ENCODE measurements at places on chromosomes 3 and 15.

DNA sequence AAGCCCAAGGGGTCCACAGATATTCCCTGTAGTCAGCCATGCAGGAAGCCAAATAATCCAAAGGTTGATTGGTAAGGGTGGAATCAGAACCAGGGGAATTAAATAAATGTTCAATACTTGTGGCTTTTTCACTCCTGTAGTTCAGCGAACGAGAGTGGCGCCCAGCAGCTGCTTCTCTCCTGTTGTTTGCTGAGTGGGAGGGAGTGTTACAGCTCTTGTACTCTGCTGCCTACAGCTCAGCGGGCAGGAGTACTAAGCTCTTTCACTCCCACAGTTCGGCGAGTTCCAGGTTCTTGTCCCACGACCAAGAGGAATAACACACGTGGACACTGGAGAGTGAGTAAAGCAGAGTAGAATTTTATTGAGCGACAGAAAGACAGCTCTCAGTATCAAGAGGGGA is 105.9 kb downstream of the MOBP start:
- DNase-seq, result no peak

DNA sequence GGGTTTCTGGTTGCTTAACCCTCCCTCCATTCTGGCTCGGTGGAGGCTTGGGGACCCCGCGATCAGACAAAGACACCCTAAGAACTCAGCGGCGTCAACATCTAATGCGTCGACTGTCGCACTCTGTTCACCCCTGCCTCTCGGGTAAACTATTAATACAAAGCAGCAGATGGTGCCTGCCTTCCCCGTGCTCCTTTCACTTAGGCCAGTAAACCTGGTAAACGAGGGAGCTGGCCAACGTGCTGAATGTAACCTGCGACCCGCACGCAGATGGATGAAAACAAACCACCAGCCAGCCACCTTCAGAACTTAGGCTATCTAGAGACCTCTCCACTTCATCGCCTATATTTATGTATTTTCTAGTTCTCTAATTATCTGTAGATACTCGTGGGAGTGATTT is 848 bp upstream of the CADPS start:
- no peak for DNase-seq

DNA sequence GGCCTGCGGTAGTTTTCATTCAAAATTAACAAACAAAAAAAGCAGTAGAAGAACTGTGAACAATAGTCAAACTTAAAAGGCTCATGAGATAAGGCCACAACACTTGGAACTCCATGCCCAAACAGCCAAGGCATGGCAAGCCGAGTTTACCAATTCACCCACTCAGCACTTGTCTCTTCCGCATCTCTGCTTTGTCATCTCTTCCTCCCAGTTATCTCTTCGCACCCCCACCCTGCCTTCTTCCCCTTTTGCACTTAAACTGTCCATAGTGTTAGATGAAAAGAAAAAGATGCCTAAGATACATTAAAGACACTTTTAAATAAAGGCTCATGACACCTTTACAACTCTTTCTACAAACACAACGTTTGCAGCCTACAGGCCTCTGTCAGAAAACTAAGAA is 11.1 kb downstream of the TLE3 start:
- DNase-seq, result no peak

DNA sequence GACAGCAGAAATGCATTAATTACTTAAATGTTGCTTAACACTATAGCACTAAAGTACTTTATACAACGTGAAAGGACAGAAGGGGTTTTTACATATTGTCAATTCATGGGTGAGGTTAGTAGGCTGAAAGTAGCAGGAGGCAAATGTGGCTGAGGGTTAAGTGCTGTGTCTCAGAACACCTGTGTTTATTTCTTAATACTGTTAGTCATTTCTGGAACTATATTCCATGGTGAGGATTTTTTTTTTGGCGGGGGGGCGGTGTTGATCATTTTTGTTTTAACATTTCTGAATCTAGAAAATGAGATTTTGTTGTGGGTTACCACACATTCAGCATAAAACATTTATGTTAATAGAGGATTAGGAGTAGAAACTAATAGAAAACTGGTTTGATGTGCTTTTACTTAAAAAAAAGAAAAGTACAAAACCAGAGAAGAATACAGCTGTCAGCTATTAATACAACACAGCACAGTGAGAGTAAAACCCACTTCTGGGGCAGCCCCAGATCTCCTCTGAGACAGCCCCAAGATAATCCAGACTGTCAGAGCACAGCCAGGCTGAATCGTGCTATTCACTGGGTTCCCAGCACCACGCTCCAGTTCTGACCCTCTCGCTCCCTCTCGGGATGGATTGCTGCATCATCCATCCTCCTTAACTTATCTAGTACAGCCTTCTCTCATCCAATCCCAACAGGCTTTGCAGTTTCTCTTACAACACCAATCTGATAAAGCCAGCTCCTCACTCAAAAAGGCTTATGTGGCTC is 307.7 kb downstream of the TUSC7 start:
- no peak for DNase-seq

- DNase-seq, result no peak
Observed at GRCh38 chr3:11784971-11785377, 61.7 kb downstream of the TAMM41 start.

DNA sequence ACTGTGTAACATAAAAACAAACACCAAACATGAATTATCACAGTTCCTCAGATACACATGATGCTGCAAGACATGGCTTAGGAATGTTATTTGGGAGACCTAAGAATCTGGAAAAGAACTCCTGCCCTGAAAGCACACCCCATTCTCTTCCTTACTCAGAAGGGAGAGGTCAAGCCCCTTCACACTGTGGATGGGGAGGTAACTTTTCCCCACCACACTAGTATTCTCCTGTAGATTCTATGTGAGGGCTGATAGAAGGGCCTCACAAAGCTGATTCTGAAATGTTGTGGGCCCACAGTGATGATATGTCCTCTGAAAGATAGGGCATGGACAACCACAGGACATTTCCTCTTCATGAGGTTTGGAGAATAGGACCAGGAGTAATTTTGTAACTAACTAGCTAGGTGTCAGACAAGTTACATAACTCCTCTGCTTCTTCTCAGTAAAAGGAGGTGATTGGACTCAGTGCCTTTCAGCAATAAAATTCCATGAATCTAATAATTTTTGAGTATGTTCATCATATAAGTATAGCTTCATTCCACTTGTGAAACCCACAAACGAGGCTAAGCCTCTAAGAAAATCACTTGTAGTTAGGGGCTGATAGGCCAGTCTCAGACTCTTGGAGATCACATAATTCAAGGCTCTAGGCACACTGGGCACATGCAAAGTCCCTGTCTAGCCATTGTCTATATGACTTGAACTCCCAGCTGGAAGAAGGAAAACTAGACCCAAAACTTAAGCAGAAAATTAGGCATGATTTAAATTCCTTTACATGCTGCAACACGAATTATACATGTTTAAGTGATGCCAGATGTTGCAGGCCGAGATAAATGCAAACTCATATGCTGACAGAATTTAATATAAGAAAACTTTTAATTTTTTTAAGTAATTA is 7.5 kb downstream of the PTX3 start:
- DNase-seq, result no peak

GRCh38 chr3:45225465-45226205 is 452 bp downstream of the TMEM158 start:
- DNase-seq, result no peak

- DNase-seq, result no peak
Observed at GRCh38 chr3:94307588-94307987, 244.7 kb downstream of the NSUN3 start.

- DNase-seq, result no peak
Observed at GRCh38 chr15:96978937-96979473, 648.5 kb downstream of the NR2F2 start.

- DNase-seq, result no peak
Observed at GRCh38 chr3:36906504-36907149, 38.2 kb downstream of the TRANK1 start.

GRCh38 chr3:139106013-139106932 is 61.6 kb upstream of the PRR23C start:
- no peak for DNase-seq

DNA sequence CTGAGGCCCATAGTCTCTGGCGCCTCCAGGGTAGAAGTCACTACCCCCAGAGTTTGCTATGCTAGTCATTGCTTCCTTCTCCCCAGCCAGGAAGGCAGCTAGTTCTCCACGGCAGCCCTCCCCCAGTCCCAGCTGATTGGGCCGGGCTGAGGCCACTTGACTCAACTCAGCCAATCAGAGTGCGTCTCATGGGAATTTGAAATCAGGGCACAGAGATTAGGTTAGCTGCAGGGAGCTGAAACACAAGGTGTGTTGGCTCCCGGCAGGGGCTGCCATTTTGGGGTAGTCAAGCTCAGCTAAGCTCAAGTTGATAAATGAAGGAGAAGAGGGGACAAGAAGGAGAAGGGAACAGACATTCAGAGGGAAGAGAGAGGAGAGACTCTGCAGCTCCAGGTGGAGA is 32.8 kb downstream of the LINGO1 start:
- DNase-seq, result no peak

GRCh38 chr15:51782357-51782896 is 31.0 kb downstream of the TMOD2 start:
- DNase-seq, result no peak

- DNase-seq, result no peak
Observed at GRCh38 chr3:135757421-135757820, 208.1 kb upstream of the PPP2R3A start.

GRCh38 chr15:55846116-55846707 is 103.3 kb upstream of the PRTG start:
- peak; percentile 31 for DNase-seq

- DNase-seq, result no peak
Observed at GRCh38 chr15:68683551-68683950, 104.8 kb downstream of the CORO2B start.

GRCh38 chr3:143810953-143811265 is 37.4 kb downstream of the SLC9A9 start:
- no peak for DNase-seq

- no peak for DNase-seq
Observed at GRCh38 chr3:153090973-153091372, 71.1 kb upstream of the RAP2B start.

- DNase-seq, result no peak
Observed at GRCh38 chr3:21705769-21706168, 45.2 kb downstream of the ZNF385D start.

GRCh38 chr3:9901967-9902366 is 681 bp upstream of the IL17RE start:
- no peak for DNase-seq

- no peak for DNase-seq
Observed at GRCh38 chr3:14771593-14772497, 46.9 kb upstream of the FGD5 start.

DNA sequence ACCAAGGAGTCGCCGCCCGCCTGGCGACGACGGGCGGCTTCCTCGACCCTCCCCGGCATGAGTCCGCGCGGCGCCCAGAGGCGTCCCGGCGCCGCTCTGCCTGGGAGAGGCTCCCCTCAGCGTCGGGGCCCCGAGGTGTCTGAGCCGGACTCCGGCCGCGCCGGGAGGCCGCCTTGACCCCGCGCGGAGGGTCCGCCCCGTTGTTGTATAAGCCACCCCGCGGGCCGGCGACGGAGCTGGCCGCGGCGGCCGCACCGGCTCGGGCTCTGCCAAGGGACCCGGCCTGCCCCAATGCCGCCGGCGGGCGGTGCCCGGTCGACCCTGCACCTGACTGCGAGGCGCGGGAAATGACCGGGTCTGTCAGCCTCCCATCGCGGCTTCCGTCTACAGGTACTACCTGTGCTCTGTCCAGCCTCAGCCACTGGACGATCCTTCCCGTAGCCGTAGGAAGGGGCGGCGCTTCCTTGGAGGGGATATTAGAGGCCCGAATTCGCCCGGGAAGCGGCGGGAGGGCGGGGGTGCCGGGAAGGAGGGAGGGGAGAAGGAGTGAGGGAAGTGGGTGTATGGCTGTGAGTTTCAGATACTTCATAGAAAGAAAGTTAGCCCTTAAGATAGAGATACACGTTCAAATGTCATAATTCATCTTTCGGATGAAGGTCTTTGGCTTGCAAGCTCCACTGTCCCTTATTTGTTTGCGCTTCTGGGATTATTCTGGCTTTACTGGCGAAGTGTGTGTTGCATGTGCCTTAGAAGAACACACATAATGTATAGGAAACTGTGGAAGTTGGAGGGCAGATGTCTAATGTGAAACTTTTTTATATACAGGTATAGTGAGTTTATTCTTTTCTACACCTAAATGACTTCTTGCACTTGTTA is 620 bp downstream of the ABHD5 start:
- peak; percentile 7 for DNase-seq

- no peak for DNase-seq
Observed at GRCh38 chr3:49248840-49249227, 28.2 kb downstream of the C3orf62 start.

DNA sequence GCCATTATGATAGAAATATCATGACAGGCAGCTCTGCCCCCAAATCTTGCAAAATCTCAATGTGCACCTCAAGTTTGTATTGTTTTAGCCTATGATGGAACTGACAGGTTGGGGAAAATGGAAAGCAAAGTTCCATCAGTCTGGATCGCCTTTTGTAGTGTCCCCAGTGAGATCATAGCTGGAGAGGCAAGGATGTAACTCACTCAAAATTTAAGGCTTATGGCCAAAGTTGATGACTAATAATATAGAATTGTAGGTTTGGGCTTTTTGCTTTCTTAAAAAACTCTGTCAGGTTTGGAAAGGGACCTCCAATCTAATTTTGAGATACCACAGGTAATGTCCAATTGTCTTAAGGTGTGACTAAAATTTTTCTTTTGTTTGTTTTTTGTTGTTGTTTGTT is 1.4 kb upstream of the ACP3 start:
- no peak for DNase-seq

- DNase-seq, result no peak
Observed at GRCh38 chr3:35401671-35402070, 237.7 kb upstream of the ARPP21 start.

- DNase-seq, result no peak
Observed at GRCh38 chr3:156554515-156554841, 439 bp downstream of the SSR3 start.

DNA sequence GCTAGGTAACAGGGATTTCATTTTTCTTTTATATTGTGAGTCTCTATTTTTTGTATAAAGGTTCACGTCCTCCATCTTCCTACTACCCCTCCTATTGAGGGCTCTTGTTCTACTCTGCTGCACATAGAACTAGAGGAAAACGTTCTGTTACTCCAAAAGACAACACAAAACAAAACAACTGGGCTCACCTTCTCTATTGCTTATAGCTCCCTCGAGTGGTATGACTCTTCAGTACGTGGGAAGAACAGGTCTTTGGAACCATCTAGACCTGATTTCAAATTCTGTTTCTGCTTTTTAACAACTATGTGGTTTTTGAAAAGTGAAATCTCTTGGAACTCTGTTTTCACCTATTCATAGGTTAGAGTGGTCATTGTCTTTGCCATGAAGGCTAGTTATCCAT is 515.3 kb downstream of the SOX2 start:
- DNase-seq, result no peak

- no peak for DNase-seq
Observed at GRCh38 chr15:81781395-81781794, 264.4 kb downstream of the MEX3B start.

GRCh38 chr3:186483611-186484340 is 60.4 kb downstream of the CRYGS start:
- no peak for DNase-seq

DNA sequence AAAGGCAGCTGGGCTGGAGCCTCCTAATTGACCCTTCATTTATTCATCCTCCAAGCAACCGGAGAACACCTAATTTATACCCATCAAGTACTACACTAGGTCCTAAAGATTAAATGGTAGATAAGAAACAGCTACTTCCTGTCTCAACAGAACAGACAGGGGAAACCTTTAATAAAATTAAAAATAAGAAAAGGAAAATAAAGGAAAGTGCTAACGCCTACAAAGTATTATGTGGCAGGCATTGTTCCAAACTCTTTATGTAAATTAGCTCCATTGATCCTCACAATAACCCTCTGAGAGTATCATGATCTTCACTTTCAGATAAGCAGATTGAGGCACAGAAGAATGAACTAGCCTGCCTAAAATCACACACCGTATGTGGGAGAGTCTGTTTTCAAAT is 139.5 kb downstream of the CNTN6 start:
- no peak for DNase-seq

GRCh38 chr3:138943724-138944653 is 2.9 kb downstream of the FOXL2 start:
- DNase-seq, result no peak
